Endothelial cell of umbilical vein (primary cell): ENCODE measurements at places on chromosomes 7 and 10.

- peak; percentile 62 for DNase-seq
Observed at GRCh38 chr7:27187475-27188385, 2.7 kb upstream of the HOXA11 start.

GRCh38 chr7:119630406-119630969, 642.5 kb upstream of the KCND2 start:
- no peak for DNase-seq

- DNase-seq = peak; percentile 54
Observed at GRCh38 chr10:6204341-6205191, 1.8 kb downstream of the PFKFB3 start.

DNA sequence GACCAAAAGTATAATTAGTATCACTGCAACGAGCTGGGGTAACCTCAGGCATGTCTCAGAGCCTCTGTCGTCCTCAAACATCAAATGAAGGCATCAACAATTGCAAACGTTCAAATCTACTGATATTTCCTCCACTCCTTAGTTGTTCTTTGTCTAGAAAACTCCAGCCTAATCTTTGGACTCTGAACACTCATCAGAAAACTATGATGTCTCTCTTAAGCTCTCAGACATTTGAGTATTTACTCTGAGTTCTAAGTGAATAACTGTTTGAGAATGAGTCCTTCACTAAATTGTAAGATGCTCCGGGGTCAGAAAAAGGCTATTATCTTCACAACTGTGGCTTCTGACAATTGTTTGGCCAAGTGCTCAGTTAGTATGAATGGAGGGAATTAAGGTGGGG, 536.4 kb downstream of the NRG3 start:
- no peak for DNase-seq

GRCh38 chr10:3779158-3779741, 5.8 kb downstream of the KLF6 start:
- DNase-seq = peak; percentile 28

- DNase-seq = no peak
Observed at GRCh38 chr7:141974831-141975230, 1.3 kb upstream of the TAS2R38 start.

DNA sequence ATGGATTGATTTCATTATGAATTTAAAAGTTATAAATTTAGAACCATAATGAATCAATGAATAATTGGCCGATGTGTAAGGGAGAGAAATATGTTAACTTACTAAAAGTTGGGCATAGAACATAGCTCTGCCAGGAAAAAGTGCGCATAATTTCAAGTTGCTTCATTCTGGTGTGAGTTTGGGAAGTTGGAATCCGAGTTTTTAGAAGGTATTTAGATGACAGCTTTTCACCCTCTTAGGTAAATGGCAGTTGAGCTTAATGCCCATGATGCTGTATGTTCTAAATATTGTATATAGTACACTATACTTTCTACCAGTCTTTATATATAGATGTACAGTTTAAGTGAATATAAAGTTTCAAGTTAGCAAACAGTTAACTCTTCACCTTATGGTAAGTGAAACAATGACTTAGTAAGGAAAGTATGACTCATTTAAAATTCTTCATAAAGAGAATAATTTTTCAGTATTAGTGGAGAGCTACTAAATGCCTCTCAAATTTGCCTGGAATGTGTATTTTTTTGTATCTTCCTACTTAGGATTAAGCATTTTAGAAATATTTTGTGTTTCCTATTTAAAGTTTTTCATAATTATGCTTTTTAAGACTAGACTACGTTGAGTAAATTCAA, 1.6 kb downstream of the C1GALT1 start:
- DNase-seq = peak; percentile 54

- DNase-seq = no peak
Observed at GRCh38 chr10:44947371-44948152, 12.0 kb upstream of the RASSF4 start.

DNA sequence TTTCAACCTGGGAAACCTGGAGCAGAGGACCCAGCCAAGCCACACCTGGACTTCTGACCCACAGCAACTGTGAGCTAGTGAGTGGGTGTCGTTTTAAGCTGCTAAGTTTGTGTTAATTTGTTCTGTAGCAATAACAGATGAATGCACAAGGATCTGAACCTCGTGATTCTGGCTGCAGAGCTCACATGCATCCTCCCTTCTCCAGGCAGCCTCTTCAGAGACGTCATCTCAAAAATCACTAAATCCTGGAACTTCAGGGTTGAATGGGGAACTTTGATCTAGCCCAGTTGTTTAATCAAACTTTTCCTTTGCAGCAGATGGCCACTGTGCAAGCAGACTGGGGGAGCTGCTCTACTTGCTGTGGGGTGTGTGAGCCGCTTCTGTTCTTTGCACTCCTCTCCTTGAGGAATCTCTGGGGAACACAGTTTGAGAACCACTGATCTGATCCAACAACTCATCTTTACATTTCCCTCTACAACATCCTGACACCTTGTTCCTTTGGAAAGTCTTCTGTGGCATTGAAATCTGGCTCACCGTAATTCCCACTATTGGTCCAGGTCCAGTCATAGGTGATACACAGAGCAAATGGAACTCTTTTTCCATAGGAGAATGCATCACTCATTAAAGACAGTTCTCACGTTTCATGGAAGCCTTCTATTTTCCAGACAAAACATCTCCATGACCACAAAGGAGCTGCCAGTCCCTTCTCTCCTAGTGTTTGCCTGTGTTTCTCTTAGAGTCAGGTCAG, 90.3 kb downstream of the CHN2 start:
- no peak for DNase-seq

DNA sequence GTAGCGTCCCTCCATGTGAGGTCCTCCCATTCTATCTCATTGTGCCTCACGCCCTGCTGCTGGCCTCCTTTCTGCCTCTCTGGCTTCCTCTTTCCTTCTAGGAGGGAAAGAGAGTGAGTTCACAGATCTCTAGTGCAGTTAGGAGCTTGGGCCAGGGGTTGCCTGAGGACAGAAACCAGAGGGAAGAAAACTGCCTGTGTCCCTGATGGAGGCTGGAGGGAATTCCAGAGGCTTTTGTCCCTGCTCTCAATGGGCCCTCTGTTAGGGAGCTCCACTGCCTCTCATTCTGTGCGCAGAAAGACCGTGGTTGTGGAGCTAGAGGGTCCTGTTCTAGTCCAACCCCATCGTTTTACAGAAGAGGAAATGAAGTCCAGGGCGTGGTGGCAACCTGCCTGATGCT, 4.6 kb downstream of the MARVELD1 start:
- no peak for DNase-seq

DNA sequence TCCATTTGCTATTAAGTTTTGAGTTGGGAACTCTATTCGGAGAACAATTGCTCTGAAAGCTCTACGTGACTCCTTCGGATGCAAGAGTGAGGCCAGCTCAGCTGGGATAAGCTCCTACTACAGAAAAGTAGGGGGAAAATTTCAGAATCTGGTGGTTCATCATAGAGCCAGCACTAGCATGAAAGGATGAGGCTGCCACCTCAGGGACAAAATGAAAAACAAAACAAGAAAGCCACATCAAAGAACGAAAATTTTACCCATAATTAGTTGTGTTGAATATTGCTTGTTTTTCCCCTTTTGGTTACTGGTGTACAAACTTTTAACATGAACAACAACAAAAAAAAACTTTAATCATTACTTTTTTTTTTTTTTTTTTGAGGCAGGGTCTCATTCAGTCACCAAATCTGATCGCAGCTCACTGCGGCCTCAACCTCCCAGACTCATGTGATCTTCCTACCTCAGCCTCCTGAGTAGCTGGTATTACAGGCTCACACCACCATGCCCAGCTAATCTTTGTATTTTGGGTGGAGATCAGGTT, 39.7 kb upstream of the NFE2L3 start:
- no peak for DNase-seq

GRCh38 chr7:50768485-50769474, 13.9 kb downstream of the GRB10 start:
- DNase-seq = no peak

DNA sequence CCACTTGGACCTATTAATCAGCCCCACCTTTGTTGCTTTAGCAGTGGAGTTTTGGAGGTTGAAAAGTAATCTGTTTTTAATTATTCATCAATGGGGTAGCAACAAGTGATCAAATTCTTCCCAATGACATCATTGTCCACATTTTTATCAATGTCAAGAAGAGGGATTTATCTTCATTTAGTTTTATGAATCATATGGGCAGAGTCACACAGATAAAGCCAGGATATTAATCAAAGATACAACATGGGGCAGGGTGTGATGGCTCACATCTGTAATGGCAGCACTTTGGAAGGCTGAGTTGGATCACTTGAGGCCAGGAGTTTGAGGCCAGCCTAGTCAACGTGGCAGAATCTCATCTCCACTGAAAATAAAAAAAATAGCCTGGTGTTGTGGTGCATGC, 388.4 kb upstream of the POM121L12 start:
- no peak for DNase-seq

- DNase-seq = no peak
Observed at GRCh38 chr10:62266611-62267010, 2.0 kb downstream of the RTKN2 start.

DNA sequence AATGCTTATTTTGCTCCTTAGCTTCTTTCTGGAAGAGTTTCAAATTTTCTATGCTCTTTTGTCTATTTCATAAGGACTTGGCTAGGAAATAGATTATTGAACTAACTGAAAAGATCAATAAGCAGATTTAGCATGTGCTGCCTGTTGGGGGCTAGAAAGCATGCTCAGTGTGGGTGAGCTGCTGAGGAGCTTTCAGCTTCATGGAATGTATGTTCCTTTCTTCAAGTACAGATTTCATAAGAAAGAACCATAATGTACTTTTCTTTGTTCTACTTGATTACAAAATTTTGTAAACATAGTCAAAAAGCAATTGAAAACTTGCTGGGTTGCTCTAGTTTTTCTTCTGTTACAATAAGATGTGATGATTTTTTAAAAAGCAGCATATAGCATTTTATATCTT, 73.8 kb downstream of the TAF3 start:
- no peak for DNase-seq

DNA sequence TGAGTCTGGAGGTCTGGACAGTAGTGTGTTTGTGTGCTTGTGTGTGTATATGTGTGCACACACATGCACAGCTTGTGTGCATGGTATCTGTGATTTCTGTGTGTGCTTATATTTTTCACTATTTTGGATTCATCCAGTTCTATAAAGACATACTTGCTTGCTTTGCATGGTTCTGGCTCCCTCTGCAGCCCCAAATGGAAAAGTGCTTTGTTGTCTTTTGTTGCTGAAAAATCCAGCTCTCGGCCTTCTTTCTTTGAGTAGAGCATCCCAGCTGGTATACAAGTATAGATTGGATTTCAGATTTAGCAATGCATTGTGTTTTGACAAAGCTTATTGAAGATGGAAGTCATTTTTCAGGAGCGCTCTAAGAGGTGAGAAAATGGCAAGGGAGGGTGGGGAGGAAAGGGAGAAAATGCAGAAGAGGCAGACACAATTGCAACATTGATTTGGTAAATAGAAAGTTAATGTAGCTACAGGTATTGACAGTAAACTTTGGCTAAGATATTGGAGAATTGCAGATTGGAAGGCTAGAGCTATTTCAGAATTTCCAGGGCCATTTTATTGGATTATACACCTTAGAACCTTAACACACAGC, 333.9 kb downstream of the AUTS2 start:
- DNase-seq = no peak

DNA sequence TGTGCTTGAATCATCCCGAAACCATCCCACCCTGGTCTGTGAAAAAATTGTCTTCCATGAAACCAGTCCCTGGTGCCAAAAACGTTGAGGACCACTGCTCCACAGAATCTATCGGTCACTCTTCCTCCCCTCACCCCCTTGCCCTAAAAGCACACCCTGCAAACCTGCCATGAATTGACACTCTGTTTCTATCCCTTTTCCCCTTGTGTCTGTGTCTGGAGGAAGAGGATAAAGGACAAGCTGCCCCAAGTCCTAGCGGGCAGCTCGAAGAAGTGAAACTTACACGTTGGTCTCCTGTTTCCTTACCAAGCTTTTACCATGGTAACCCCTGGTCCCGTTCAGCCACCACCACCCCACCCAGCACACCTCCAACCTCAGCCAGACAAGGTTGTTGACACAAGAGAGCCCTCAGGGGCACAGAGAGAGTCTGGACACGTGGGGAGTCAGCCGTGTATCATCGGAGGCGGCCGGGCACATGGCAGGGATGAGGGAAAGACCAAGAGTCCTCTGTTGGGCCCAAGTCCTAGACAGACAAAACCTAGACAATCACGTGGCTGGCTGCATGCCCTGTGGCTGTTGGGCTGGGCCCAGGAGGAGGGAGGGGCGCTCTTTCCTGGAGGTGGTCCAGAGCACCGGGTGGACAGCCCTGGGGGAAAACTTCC, 784 bp upstream of the SERPINE1 start:
- DNase-seq = peak; percentile 94

DNA sequence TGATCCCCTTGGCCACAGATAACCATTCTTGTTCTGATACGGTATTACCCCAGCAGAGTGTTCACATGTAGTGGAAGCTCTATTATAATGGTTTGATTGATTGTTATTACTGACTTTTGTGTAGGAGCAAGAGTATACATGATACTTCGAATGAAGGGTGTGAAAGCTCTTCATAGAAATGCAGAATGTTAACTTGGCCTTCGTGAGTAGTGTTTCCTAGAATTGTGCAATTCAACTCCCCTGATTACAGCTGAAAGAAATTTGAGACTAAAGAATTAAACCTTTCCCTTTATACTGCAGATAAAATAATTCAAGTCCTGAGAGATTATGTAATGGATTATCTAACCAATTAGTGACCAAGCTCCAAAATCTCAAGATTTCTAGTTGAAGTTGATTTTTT, 38.2 kb downstream of the MKLN1 start:
- peak; percentile 36 for DNase-seq

DNA sequence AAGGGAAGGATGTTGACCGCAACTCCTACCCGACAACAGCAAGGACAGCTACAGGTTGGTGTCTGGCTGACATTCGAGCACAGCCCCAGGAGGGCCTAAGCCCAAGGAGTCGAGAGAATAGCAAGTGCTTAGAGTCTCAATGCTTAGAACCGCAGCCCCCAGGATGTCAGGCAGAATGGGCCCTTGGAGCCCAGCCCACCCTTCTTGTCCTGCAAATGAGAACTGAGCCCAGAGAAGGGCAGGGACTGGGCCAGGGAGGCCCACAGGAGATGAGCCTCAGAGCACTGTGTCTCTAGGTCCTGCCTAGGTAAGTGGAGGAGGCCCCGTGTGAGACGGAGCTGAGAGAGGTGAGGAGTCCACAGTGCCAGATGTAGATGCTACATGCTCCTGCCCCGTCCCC, 173.3 kb upstream of the ZMIZ1 start:
- no peak for DNase-seq

DNA sequence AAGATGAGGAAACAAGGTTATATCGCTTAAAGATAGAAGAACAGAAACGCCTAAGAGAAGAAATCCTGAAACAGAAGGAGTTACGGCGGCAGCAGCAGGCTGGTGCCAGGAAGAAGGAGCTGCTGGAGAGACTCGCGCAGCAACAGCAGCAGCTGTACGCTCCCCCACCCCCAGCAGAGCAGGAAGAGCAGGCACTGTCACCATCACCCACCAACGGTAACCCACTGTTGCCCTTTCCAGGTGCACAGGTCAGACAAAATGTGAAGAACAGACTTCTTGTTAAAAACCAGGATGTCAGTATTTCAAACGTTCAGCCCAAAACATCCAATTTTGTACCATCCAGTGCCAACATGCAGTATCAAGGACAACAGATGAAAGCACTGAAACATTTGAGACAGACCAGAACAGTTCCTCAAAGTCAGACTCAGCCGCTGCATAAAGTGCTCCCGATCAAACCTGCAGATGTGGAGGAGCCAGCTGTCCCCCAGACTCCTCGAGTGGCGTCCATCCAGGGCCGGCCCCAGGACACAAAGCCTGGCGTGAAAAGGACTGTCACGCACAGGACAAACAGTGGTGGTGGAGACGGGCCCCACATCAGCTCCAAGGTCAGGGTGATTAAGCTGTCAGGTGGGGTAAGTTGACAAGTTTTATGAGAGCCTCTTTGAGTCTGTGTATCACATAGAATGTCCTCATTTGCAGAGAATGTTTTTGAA, 67.1 kb downstream of the SHH start:
- DNase-seq = no peak
